ENCODE measurements at places on chromosomes 16 and 17.

GRCh38 chr17:54948380-54948779 lies 20.1 kb downstream of the COX11 start:
- DNase-seq = no peak

DNA sequence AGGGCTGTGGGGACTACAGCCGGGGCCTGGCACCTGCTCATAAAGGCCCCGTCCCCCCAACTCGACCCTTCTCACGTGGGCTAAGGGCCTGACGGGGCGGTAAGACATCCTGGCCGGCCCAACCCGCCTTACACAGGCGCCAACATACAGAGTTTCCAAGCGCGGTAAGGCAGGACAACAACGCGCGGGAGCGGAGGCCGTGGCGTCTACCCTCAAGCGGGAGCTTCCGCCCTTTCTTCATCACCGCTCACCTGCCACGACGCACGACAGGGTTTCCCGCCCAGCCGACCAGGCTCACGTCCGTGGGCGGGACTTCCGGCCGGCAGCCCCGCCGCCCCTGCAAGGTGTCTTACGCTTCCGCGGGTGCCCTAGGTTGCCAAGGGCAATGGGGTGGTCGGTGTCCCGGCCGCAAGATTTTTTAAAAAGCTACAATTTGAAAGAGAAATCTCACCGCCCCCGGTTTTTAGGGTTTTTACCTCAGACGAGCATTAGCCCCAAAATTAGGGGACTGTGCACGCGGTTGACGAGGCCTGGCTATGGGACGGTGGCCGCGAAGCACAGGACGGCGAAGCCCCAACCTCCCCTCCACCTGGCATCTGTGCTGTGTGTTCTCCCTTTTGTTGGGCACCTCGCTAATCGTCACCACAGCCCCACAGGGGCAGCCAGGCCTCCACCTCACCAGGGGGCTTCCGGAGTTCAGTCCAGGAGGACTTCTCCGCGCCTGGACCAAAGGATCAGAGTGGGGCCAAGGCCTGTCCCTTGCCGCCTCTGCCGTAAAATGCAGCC lies at the start of gene TERB1:
TERB1 (minus strand) TSS at position 265 of the 786 bp plus-strand sequence. CDS start 4,786 bp downstream, outside the sequence.
- no peak for DNase-seq

- DNase-seq = peak; percentile 44
Measured at GRCh38 chr17:18248300-18248731, 10.2 kb downstream of the FLII start.

DNA sequence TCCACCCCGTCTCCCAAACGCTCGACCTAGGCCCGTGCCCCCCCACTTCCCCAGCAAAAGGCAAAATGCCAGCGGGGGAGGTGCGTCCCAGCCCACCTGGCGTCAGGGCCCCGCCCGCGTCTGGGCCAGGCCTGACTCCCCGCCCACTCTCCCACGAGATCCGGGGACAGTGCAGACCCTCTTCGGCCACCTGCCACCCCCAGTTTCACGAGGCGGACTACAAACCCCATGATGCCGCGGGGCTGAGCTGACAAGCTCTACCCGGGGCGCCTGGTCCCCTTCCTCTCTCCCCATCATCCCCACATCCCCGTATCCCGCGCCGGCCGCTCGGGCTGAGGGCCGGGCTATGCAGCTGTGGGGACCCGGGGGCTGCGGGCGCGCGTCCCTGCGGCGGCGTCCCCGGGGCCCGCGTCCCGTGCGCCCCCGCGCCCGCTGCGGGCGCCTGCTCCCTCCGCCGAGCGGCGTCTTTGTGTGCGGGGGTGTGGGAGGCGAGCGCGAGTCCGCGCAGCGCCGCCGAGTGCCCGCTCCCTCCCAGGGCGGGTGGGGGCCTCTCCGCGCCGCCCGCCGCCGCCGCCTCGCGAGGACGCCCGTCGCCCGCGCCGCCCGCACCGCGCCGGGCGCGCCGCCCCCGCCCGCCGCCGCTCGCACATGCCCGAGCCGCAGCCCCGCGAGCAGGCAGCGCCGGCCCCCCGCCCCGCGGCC lies at the start of gene ANKRD13B:
ANKRD13B (plus strand) TSS at position 283 of the 702 bp plus-strand sequence. CDS start 490 bp downstream, outside the sequence.
- DNase-seq = no peak

- DNase-seq = no peak
Measured at GRCh38 chr16:85863384-85863774, 35.6 kb upstream of the IRF8 start.
